ENCODE measurements at places on chromosomes 12 and 14.

DNA sequence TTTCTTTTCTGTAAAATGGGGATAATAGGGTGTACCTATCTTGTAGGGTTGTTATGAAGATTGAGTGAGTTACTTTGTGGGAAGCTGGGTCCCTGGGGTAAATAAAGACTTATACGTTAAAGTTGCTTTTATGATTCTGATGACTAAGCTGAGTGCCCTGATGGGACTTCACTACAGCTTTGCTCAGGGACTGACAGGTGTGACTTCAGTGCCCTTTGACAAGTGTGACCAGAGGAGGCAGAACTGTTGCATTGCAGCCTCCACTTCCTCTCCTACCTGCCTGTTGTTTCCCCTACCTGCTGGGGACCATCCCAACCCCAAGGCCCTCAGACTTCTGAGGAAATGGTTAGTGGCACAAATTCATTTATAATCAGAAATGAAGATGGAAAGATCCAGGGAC is 119.3 kb downstream of the TSPAN9 start:
- peak; percentile 1 for DNase-seq

DNA sequence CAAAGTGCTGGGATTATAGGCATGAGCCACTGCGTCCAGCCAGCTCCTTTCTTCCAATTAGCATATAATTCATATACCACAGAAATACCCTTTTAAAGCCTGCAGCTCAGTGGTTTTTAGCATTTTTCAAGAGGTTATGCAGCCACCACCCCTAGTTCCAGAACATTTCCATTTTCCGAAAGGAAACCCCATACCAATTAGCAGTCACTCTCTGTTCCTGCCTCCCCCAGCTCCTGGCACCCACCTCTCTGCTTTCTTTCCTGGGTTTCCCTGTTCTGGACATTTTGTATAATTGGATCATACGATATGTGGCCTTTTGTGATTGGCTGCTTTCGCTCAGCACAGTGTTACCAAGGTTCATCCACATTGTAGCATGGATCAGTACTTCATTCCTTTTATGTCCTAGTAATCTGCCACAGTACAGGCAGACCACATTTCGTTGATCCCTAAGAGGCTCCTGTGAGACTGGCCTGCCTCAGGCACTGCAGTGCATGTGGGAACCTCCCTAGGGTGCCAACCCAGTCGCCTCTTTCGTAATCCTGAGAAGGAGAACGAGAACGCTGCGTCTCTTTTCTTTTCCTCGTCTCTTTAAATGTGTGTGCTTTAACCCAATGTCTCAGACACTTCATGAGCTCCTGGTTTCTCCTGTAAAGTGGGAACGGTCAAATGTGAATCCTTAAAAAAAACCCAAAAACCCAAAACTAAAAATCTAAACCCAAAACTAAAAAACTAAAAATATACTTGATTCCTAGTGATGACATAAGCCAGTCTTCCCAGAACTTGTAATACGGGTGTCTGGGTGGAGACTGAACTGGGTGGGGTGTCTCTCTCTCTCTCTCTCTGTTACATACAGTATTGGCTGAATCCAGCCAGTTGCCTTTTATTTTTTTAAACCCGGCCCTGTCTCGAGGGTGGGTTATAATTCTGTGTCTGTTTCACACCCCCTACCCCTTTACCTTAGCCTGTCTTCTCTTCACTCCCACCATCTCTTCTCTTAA is 14.7 kb downstream of the AACS start:
- no peak for DNase-seq

DNA sequence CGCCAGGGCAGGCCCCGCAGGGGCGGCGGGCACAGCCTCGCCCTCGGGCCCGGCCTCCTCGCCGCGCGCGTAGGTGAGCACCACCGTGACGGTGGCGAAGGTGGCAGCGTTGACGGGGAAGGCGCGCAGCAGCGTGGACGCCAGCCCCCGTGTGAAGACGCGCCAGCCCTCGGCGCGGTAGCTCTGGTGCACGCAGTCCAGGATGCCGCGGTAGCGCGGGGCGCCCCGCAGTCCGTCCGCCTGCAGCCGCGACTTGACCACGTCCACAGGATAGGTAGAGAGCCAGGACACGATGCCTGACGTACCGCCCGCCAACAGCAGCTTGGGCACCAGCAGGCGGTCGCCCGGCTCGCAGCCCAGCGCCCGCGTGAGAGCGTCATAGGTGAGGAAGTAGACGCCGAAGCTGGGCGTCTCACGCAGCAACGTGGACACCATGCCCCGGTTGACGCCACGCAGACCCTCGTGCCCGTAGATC is 13.9 kb downstream of the SLC25A29 start:
- peak; percentile 12 for DNase-seq

DNA sequence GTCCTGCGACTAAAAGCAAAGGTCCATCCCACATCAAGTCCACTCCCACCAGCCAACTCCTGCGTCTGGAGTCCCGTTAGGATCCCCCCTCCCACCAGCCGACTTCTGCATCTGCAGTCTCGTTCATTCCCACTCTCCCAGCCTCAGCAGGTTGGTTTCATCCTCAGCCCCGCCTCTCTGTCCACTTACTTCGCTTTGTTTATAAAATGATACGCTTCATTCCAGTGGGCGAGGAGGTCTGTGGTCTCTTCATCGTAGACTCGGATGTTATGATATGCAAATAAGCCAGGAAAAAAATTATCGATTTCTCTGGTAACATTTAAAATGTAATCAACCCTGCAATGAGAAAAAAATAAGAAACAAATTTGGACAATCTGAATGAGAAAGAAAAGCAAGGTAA is 56.8 kb downstream of the SSH1 start:
- no peak for DNase-seq

- no peak for DNase-seq
These were observed 431.1 kb downstream of the KCNH5 start for GRCh38 chr14:62614122-62614521.

DNA sequence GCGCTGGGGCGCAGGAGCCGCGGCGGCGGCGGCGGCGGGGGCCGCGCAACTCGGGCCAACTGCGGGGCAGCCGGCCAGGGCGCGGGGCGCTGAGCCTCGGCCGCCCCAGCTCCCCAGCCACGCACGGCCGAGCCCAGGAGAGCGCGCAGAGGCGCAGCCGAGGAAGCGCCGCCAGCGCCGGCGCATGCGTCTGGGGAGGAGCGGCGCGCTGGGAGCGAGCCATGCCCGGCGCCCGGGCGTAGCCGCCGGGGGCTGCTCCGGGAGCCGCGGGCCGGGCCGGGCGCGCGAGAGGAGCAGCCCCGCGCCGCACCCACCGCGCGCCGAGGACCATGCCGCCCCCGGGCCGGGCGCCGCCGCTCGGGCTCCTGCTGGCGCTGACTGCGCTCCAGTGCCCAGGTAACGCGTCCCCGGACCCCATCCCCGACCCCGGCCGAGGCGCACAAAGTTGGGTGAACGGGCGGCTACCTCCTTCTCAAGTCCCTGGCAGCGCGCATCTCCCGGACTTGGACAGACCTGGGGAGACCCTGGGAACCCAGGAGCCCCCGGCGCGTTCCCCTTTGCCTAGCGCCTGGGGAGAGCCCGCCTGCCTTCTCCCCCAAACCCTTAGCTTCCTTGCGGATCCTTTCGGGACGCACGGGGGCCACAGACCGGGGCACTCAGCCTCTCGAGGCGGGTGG is 121.4 kb downstream of the AACS start:
- DNase-seq, result no peak

DNA sequence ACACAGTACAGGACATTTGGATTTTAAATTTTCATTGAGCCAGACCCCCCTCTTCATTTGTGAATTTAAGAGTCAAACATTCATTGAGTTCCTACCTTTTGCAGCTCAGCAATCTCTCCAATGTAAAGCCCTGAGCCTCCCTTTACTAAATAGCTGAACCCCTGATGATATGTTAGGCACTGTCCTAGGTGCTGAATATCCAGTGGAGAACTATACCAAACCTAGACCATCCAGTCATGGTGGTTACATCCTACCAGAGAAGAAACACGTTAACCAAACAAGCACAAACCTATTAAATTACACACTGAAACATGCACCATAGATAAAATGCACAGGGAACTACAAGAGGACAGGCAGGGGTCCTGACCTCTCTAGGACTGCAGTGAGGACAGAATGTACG is 1585.3 kb upstream of the TMEM132C start:
- DNase-seq, result no peak

- DNase-seq, result no peak
These were observed 45.8 kb upstream of the LALBA start for GRCh38 chr12:48615681-48616080.

- no peak for DNase-seq
These were observed 5.2 kb upstream of the RILPL2 start for GRCh38 chr12:123441523-123442164.

- no peak for DNase-seq
These were observed 18.3 kb downstream of the ADGRD1 start for GRCh38 chr12:130971925-130972585.

DNA sequence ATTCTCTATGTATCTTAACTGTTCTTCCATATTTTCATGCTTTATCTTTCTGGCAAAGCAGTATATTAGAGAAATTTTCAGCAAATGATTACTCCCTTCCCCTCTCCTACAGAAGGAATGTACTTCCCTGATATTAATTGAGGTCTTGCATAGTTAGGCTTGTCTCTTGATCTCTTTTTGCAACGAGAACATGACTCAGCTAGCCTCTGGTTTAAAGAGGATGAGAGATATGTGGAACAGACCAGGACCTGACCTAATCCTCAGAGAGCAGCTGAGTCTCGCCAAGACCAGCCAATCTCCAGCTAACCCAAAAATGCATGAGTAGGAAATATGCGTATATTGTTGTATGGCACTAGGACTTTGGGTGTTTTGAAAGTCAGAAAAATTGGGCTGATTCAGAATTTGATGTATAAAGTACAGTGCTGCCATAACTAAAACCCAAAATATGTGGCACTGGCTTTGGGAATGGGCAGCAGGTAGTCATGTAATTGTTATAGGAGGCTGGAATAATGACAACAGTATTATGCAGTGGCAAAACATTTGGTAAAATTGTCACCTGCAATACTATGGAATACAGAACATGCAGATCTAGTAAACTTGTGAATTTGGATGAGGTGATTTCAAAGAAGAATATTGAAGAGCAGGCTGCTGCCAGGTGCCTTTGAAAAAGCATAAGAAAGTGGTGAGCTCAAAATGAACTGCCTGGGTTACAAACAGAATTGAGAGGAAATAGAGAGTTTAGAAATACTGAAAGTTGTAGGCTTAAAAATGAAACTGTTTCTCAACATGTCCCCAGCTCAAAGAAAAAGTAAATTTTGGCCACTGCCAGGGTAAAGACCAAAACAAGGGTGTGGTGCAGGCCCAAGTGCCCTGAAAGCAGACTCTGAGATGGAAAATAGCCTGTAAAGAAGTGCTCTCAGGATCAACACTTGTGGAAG is 9.3 kb upstream of the USP15 start:
- no peak for DNase-seq

DNA sequence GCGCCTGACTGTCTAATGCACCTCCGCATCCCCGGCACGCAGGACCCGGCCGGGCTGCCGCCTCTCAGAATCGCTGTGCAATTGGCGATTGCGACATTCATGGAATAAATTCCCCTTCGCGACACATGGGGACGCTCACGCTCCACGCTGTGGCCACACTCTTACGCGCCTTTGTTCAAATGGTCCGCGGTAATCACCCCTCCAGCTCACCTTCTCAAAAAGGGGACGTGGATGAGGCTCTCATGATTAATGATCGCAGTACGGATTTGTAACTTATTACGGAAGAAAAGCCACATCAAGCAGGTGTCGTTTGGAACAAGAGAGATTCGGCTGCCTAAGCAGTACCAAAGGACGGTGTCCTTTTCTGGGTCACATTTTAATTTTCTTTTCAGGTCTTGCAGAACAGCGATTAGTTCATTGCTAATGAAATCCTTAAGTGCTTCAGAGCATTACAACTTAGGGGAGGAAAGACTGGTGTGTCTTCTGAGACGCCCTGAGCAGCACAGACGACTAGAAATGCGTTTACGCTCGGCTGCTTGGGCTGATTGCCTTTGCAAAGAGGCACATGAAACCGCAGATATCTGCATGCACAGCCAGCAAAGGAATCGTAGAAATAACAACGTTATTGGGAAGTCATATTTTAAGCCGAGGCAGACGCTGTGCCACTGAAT is 37.3 kb upstream of the ADGRD1 start:
- peak; percentile 70 for DNase-seq

- DNase-seq, result no peak
These were observed 134.2 kb downstream of the RPS29 start for GRCh38 chr14:49451938-49452337.

- no peak for DNase-seq
These were observed 186.8 kb downstream of the BTG1 start for GRCh38 chr12:91958816-91959215.

DNA sequence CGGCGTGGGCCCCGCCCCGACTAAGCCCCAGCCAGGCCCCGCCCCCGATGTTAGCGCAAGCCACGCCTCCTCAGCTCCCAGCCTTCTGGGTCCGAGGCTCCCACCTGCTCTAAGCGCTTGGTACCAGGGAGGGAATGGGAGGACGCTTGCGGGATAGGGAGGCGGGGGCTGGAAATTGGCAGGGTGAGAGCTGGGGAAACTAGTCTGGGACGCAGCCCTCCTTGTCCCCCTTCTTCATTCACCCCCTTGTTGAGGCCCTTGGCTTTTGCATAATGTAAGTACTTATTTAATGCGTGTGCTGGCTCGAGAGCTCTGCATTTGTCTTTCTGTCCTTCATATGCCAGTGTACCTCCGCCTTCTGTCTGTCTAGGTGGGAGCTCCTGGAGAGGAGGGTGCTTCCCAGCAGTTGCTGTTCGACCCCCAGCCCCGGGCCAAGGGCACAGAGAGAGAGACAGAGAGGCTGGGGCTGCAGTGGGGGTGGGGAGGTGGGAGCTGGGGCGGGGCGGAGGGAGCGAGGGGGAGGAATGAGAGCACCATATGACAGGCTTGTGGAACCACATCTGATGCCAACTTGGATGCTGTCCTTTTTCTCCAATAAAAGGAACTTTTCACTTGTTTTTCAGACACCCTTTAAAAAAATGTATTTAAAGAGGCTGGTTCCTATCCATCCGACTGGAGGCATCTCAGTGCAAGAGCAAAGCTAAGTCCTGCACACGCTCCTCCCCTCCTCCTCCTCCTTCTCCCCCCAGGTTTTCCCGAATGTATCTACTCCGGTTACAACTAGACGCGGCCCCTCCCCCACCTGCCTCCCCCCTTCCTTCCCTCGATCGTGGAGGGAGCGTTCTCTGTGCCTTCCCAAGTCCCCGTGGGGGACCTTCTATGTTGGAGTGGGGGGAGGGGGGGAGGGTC is 25.6 kb upstream of the MAP1LC3B2 start:
- peak; percentile 91 for DNase-seq

DNA sequence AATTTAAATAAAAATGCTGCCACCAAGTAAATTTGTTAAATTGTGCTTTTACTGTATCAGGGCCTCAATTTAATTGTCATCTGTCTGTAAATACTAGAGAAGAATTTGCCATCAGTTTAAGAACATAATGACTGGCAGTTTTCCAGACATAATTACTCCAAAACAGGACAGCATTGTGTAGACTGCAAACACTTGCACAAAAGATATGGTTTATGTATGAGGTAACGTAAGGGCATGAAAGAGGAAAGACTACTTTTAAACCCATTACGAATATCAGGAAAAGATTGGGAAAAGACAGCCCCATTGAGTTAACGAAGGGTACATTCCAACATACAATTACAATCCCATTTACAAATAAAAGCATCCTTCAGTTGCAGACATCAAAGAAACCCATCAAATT is 59.8 kb upstream of the KRR1 start:
- no peak for DNase-seq
